Activated CD8-positive, alpha-beta memory T cell treated with anti-CD3 and anti-CD28 coated beads, Interleukin-2, amount 50 U/mL, for 48 hours (primary cell): ENCODE measurements at places on chromosomes 6 and 20.

GRCh38 chr20:40925829-40926510 is 102.7 kb upstream of the TOP1 start:
- DNase-seq = no peak

GRCh38 chr6:33702345-33702977 is 9.0 kb downstream of the UQCC2 start:
- no peak for DNase-seq

DNA sequence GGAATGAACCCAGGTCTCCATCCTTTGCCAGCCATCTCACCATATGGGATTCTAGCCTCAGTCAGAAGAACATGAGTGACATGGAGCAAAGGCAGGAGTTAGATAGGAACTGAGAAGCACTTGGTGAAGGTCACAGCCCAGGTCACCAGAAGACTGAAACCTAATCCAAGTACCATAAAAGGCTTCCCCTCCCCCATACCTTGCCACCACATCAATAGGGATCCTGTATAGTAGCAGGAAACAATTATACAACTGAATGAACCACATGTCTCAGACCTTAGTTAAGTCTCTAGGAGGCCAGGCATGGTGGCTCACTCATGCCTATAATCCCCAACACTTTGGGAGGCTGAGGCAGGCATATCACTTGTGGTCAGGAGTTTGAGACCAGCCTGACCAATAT is 49.6 kb downstream of the KIZ start:
- no peak for DNase-seq

DNA sequence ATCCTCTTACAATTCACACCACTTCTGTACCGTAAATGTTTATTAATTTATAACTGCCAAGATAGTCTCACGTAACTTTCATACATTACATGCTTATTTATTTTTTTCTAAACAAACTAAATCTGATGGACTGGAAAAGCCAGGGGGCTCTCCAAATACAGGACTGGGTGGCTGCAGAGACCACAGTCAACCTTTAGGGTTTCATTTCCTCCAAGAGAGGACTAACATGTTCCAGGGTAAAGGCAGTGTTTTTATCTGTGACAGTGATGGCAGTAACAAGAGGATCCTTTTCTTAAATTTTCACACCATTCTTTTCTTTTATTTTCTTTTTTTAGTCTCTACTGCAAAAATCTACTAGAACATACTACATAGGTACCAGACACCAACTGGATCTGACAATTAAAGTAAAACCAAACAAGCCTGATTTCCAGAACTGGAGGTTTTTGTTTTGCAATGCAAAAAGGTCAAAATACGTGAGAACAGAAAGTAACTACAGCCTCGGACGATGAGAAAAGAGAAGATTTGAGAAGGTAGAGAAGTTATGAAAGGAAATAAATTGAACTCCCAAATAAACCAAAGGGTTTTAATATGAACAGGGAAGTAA is 1.2 kb downstream of the LMBRD1 start:
- DNase-seq = no peak

- DNase-seq = no peak
Observed at GRCh38 chr20:12072954-12073264, 155.2 kb downstream of the BTBD3 start.

GRCh38 chr20:23018432-23018831 is 16.7 kb upstream of the SSTR4 start:
- no peak for DNase-seq

DNA sequence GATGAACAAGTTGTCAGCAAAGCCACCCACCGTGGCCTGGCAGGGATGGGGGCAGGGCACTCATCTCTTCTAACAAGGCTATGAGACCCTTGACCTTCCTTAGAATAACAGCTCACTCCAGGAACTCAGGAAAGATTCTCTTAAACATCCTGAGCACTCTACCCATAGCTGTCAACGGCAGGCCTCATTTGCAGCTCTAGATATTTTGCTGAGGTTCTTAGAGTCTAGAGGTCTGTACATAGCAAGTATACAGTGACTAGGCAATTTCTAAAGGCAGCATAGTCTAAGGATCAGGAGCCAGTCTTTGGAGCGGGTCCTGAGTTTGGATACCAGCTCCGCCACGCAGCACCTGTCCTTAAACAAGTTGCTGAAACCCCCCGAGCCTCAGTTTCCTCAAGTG is 11.7 kb downstream of the TRERF1 start:
- no peak for DNase-seq

- no peak for DNase-seq
Observed at GRCh38 chr6:30073489-30074235, 1.9 kb downstream of the RNF39 start.

DNA sequence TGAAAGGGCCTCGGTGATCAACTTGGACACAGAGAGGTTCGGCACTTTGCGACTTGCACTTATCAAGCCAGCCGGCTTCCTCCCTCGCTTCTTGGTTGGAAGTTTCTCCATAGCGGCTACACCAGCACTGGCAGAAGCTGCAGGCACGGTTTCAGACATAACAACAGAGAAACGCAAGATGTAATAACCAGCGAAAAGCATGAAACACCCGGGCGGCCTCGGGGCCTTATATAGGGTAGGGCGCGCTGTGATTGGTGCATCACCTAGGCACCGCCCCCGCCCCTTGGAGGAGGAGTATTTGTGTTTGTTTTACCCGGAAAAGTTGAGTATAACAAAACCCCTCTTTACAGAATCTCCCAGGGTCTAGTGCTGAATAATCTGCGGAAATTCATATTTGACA is 20.7 kb downstream of the HFE start:
- DNase-seq = no peak

DNA sequence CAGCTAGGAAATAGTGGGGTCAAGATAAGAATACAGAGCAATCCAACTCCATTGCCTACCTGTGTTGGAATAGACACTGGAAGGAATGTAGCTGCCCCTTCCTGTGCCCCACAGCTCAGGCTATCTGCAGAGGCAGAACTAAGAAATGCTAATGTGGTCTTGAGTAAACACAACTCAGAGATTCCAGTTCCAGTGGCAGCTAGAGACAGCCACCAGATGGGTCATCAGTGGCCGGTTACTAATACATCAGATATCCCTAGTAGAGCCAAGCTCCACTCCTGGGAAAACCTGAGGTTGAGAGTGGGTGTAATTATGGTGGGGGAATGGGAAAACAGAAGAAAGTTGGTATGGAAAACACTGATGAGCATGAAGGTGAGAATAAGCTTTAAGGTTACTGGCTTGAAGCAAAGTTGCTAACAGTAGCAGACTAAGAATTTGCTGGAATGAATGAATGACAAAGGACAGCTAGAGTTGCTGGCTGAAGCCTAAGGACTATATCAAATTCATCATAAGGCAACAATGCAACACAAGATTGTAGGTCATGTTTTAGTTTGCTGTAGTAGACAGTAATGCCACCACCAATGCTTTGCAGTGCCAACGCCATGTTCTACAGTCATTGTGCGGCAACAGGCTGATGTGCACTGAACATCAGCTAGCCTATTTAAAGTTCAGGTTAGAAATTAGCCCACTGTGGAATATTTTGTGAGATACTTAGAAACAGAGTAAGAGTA is 28.3 kb upstream of the FAM83C start:
- DNase-seq = no peak

DNA sequence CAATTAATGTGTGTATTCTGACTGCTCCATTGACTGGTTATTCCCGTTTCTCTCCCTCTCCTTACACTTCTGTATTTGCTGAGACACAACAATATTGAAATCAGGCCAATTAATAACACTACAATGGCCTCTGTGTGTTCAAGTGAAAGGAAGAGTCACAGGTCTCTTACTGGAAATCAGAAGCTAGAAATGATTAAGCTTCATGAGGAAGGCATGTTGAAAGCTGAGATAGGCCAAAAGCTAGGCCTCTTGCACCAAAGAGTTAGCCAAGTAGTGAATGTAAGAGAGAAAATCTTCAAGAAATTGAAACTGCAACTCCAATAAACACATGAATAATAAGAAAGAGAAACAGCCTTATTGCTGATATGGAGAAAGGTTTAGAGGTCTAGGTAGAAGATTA is 489.5 kb upstream of the CITED2 start:
- DNase-seq = no peak

DNA sequence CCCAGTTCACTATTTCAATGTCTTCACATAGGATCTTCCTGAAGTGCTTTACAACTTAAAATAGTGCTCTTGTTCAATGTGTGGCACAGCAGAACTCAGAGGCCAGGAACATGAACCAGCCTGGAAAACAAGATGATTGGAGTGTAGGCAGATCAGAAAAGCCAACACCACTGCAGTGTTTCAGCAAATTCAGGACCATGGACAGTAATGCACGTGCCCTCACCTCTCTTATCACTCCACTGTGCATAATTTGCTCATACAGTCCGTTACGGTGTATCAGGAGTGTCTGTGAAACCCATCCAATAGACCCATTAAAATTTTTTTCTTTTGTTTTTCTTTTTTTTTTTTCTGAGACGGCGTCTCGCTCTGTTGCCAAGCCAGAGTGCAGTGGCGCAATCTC is 27.6 kb upstream of the HACE1 start:
- no peak for DNase-seq

DNA sequence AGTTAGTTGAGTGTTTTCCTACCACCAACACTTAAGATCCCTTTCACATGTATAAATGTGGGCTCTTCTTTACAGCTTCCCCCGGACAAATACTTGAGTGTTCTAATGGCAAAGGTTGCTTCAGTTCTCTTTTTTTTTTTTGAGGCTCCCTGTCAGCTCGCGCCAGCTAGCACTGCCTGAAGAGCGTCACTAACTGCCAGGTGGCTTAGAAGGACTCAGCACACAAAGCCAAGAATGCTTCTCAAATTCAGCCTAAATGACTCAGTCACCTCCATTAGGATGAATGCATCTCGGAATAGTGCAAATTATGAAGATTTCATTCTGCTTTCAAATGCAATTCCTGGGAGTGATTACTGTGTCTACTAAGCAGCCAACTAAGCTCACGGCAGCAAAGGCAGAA is 150.7 kb upstream of the BTBD3 start:
- DNase-seq = no peak
